ENCODE measurements at places on chromosomes 7 and 10. TPM values are rescaled to one million over a fixed set of nuclear protein-coding genes. Genes with fewer than 3 reads are reported as not detected.

GRID1 gene
- total RNA-seq = 0.22 TPM

JAKMIP3 gene
- total RNA-seq = 1.3 TPM

ASB10 gene
- not detected for total RNA-seq

OPTN gene
- total RNA-seq = 33.7 TPM

EN2 gene
- total RNA-seq = not detected
